ENCODE measurements at places on chromosomes 11 and 22. TPM values are rescaled to one million over a fixed set of nuclear protein-coding genes. Genes with fewer than 3 reads are reported as not detected.

DNA sequence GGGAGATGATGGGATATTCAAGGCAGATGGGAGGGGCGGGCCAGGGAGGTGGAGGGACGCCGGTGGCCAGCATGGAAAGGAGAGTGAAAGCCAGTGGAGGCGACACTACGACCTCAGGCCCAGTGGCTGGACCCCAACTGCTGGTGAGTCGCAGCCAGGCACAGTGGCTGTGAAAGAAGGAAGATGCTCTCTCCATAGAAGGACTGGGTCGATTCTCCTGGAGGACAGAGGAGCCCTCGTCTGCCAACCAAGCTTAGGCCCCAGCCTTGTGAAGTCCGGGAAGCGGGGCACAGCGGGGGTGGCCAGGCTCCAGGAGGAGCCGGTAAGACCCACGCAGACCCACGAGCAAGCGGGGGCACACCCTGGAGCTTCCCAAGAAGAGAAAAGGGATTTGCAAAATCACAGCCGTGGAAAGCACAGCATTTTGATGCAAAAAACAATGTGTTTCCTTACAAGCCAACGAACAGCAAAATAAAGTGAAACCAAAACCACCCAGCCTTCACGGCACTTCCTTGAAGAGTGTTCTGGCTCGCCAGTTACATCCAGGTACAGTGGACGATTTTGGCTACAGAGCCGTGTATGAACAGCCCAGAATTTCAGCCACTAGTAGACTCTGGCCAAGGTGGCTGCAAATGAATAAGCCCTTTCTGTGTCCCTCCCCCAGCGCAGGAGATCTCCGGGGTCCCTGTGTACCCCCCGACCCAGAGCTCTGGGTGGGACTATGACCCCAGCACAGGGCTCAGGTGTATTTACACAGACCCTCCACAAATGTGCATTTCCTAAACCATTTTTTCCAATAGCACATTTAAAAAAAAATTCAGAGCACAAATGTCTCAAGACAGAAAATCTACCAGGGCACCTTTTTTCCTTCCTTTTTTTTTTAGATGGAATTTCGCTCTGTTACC, 96.9 kb downstream of the TRMU start:
- peak; percentile 75 for DNase-seq

DNA sequence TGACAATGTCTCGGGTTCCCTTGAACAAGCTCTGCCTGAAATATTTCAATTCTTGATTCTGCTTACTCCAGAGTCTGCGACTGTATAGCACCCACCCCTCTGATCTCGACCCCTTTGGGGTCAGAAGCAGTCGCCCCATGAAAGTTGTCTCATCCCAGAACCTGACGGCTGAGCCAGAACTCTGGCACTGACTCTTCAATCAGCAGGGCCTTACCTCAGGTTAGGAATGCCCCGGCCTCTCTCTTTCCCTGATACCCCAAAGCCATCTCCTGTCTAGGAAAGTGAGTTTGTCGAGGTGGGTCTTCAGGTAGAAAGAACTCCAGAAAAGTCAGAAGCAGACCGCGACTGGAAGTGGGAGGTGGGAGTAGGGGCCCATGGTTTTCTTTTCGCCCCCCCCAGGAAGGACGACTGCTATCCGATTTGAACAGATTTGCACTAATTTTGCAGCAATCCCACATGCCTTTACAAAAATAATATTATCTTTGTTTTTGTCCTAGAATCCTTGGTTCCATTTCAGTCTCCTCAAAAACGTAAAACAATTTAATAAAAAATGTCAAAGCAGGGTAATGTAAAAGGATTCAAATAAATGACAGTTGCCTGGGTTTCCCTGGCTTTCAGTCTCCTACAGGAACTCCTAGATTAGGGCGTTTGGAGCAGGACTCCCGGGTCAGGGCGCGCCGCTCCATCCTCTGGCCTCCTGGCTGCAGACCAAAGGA, 898 bp upstream of the ROBO3 start:
- DNase-seq: no peak

DNA sequence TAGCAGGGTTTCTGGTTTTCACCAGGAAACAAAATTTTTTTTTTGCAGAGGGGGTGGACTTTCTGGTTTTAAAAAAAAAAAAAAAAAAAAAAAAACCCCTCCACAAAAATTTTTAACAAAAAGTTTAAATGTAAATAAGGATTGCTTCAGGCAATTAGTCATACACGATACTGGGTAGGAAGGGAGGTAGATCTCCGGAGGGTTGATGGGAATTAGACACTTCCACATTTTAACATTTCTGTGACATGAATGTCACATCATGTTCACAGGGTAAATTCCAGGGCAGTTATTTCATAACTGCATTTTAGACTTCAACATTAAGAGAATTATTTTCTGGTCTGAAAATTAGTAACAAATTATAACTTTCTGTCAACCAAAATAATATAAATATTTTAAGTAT, 15.9 kb downstream of the NUP98 start:
- no peak for DNase-seq

- no peak for DNase-seq
These were observed 12.0 kb downstream of the KMT2A start for GRCh38 chr11:118448294-118448693.

GRCh38 chr11:112113539-112114457, 27.1 kb downstream of the SDHD start:
- DNase-seq: peak; percentile 67

POU2AF1 gene
- total RNA-seq: 0.82 TPM

KCNJ1 gene
- not detected for total RNA-seq
